Activated CD4-positive, alpha-beta memory T cell treated with anti-CD3 and anti-CD28 coated beads for 36 hours (primary cell): ENCODE measurements at places on chromosomes 11 and 22. TPM values are rescaled to one million over a fixed set of nuclear protein-coding genes. Genes with fewer than 3 reads are reported as not detected.

Gene EMID1
- not detected for total RNA-seq

Gene RBMXL2
- not detected for total RNA-seq

Gene MMP27
- total RNA-seq, result not detected

Gene DLAT
- 36.4 TPM for total RNA-seq

Gene YPEL1
- total RNA-seq, result 1.6 TPM

Gene C11orf52
- not detected for total RNA-seq

Gene MTFP1
- 54.5 TPM for total RNA-seq

Gene APOA4
- total RNA-seq, result not detected

Gene AMOTL1
- total RNA-seq, result 0.24 TPM

Gene CNTF
- total RNA-seq, result 1.6 TPM

DNA sequence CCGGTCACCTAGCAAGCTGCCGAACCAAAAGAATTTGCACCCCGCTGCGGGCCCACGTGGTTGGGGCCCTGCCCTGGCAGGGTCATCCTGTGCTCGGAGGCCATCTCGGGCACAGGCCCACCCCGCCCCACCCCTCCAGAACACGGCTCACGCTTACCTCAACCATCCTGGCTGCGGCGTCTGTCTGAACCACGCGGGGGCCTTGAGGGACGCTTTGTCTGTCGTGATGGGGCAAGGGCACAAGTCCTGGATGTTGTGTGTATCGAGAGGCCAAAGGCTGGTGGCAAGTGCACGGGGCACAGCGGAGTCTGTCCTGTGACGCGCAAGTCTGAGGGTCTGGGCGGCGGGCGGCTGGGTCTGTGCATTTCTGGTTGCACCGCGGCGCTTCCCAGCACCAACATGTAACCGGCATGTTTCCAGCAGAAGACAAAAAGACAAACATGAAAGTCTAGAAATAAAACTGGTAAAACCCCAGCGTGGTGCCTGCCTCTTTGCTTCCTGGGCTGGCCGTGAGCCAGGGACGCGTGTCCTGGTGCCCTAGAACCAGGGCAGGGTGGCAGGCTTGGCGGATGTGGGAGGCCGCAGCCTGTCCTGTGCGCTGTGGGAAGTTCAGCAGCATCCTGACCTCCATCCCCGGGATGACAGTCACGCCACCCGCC, 13.2 kb downstream of the CCND1 start:
- H3K4me3 ChIP-seq, result no peak overlapping the region
- no peaks in the 10 kb centered on the region for H3K36me3 ChIP-seq
- no peak for DNase-seq
- H3K27me3 ChIP-seq, result no peaks in the 10 kb centered on the region
- H3K4me1 ChIP-seq, result no peaks in the 10 kb centered on the region

- H3K27me3 ChIP-seq, result peaks cover 33% of the 10 kb centered on the region
- no peaks in the 10 kb centered on the region for H3K36me3 ChIP-seq
- DNase-seq, result no peak
- H3K4me1 ChIP-seq, result peaks cover 8% of the 10 kb centered on the region
- H3K4me3 ChIP-seq, result no peak overlapping the region
- H3K27ac ChIP-seq, result no peak overlapping the region
Measured at GRCh38 chr22:29031227-29032011, 30.2 kb downstream of the C22orf31 start.

- no peak overlapping the region for H3K4me3 ChIP-seq
- DNase-seq, result no peak
- peaks cover 45% of the 10 kb centered on the region for H3K4me1 ChIP-seq
- H3K27me3 ChIP-seq, result no peaks in the 10 kb centered on the region
- H3K36me3 ChIP-seq, result peaks cover 2% of the 10 kb centered on the region
Measured at GRCh38 chr11:3933165-3933628, 77.7 kb downstream of the STIM1 start.

DNA sequence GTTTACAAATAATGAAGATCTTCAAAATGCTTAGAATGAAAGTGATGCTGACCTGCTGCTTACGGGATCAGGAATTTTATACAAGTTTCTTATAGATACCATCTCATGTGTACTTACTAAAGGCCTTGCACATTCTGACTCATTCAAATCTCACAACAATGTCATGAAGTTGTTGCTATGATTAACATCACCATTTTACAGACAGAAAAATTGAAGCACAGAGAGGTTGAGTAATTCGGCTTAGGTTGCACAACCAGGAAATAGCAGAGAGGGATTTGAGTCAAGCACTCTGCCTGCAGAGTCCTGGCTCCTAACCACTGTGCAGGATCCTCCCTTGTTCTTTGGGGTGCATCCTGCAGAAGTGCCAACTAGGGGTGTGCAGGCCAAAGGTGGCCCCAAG, 471.9 kb downstream of the MIAT start:
- H3K27me3 ChIP-seq, result peaks cover 21% of the 10 kb centered on the region
- no peaks in the 10 kb centered on the region for H3K4me1 ChIP-seq
- no peak overlapping the region for H3K27ac ChIP-seq
- H3K36me3 ChIP-seq, result no peaks in the 10 kb centered on the region
- H3K4me3 ChIP-seq, result no peak overlapping the region
- DNase-seq, result no peak

DNA sequence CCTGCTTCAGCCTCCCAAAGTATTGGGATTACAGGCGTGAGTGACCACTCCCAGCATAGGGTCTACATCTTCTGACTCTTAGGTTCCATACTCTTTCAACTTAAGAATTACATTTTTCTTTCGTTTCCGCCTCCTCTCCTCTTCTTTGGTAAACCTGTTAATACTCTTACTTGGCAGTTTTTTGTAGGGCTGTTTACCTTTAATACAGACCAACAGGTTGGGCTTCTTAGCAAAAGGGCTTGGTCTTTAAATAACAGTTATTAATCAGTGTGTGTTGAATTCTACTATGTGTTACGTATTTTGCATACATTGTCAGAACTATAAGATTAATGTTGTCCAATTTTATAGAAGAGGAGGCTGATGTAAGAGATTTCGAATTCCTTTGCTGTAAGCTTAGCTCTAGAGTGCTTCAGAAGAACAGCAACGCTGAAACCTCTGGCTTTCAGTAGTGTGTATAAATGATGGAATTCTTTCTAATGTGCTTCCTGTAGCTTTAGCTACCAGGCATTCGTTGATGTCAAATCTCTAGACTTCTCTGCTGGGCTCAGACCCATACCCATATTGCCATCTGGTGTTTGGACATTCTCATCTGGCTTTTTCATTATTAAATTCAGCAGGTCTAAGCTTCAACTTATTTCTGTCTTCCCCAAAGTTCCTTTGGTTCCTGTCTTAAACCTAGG, 3.1 kb downstream of the FDX1 start:
- no peak for DNase-seq
- H3K27ac ChIP-seq, result no peak overlapping the region
- peaks cover 7% of the 10 kb centered on the region for H3K36me3 ChIP-seq

- H3K27me3 ChIP-seq, result no peaks in the 10 kb centered on the region
- H3K4me1 ChIP-seq, result peaks cover 4% of the 10 kb centered on the region
- peaks cover 19% of the 10 kb centered on the region for H3K36me3 ChIP-seq
Measured at GRCh38 chr22:40920526-40920925, 30.7 kb upstream of the RBX1 start.

GRCh38 chr11:63998558-63999348, 12.5 kb downstream of the OTUB1 start:
- no peak overlapping the region for H3K4me3 ChIP-seq
- H3K27ac ChIP-seq, result no peak overlapping the region
- peaks cover 5% of the 10 kb centered on the region for H3K4me1 ChIP-seq
- H3K36me3 ChIP-seq, result peaks cover 24% of the 10 kb centered on the region

DNA sequence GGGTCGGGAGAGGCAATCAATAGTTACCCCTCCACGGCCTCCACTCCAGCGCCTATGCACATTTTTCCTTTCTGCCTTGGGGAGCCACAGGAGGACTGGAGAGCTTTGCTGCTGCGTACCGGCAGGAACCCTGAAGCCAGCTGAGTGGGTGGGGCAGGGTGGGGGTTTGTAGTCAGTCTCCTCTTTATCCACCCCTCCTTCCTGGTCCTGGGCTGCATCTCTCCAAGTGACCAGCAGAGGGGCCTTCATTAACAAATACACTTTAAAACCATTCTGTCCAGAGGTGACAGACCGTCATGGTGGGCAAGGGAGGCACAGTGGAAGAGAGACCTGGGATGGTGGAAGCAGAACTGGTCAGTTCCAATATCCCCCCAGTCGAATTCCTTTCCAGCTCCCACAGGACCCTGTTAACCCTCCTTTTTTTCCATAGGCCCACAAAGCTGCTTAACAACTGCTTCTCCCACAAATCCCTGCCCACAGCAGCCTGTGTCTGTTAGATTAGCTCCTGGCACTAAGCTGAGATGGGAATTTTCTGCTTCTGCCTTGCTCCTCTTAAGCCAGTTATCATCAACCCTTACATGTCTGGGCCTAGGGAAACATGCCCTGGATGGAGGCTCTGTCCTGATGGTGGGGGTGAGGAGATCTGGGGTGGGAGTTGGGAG, 3.9 kb upstream of the ABCG4 start:
- H3K4me3 ChIP-seq, result no peak overlapping the region
- peak; percentile 54 for DNase-seq
- no peaks in the 10 kb centered on the region for H3K36me3 ChIP-seq
- peaks cover 24% of the 10 kb centered on the region for H3K27me3 ChIP-seq

DNA sequence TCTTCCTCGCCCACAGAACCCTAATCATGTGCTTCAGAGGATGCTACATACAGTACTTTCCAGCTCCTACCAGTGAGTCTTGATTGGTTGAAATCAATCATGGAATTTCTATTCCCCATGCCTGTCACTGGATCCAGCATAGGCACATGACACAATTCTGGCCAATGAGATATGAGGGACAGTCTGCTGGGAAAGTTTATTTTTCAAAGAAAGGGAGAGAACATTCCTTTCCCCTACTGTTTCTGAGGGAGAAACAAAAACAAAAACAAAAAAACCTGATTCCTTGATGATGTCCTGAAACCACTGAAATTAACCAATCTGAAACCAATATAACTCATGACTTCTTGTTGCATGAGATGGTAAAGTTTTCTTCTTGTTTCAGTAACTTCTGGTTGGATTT, 3.3 kb upstream of the RCN1 start:
- DNase-seq, result no peak
- peak overlapping the region; percentile 53 for H3K27ac ChIP-seq
- peaks cover 26% of the 10 kb centered on the region for H3K27me3 ChIP-seq
- no peaks in the 10 kb centered on the region for H3K36me3 ChIP-seq
- peaks cover 27% of the 10 kb centered on the region for H3K4me1 ChIP-seq
- H3K4me3 ChIP-seq, result no peak overlapping the region

- no peak for DNase-seq
- no peaks in the 10 kb centered on the region for H3K27me3 ChIP-seq
- H3K36me3 ChIP-seq, result no peaks in the 10 kb centered on the region
- H3K4me1 ChIP-seq, result no peaks in the 10 kb centered on the region
Measured at GRCh38 chr11:29389793-29390192, 627.0 kb downstream of the KCNA4 start.

- no peaks in the 10 kb centered on the region for H3K36me3 ChIP-seq
- no peaks in the 10 kb centered on the region for H3K4me1 ChIP-seq
Measured at GRCh38 chr11:106679181-106679580, 339.1 kb downstream of the GUCY1A2 start.

GRCh38 chr22:19937616-19938473, 3.7 kb upstream of the COMT start:
- DNase-seq, result no peak
- peaks cover 30% of the 10 kb centered on the region for H3K36me3 ChIP-seq
- peaks cover 17% of the 10 kb centered on the region for H3K4me1 ChIP-seq
- no peak overlapping the region for H3K4me3 ChIP-seq
- H3K27me3 ChIP-seq, result no peaks in the 10 kb centered on the region
- H3K27ac ChIP-seq, result no peak overlapping the region

DNA sequence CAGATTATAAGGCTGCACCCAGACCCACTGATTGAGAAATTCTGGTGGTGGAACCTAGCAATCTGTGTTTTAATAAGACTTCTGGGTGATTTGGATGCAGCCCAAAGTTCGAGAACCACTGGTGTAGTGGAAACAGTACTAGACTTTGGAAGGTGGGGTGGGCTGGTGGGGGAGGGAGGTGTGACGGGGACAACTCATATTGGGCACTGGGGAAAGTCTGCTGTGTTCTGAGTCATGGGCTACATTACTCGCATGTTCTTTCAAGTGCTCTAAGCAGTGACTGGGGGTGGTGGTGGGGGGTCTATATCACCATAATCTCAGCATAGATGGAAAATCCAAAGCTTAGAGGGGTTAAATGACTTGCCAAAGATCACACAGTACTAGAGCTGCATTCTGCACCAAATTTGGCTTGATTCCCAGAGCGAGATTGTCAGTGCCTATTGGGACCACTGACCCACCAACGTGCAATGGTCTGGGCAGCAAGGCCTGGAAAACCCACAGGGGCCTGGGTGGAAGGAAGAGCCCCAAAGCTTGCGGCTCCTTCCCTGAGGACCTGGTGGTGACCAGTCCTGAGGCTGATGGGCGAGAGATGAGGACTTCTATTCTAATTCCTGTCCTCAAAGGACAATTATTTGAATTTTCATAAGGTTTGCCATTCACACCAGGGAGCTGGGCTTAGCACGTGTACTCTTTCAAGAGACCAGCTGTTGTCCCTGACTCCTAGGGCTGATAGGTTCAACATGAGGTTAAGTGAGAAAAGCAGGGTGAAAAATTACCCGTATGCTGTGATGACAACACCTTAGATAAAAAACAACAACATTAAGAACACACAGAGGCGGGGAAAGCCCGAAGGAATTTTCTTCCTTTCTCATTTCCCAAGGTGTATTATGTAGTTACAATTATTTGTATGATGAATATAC, 77.5 kb upstream of the NARS2 start:
- H3K27ac ChIP-seq, result no peak overlapping the region
- DNase-seq, result peak; percentile 78
- H3K4me1 ChIP-seq, result peaks cover 31% of the 10 kb centered on the region
- peaks cover 6% of the 10 kb centered on the region for H3K27me3 ChIP-seq
- H3K36me3 ChIP-seq, result no peaks in the 10 kb centered on the region

- H3K4me3 ChIP-seq, result peak overlapping the region; percentile 95
- peak; percentile 57 for DNase-seq
- H3K4me1 ChIP-seq, result peaks cover 31% of the 10 kb centered on the region
- peaks cover 8% of the 10 kb centered on the region for H3K36me3 ChIP-seq
Measured at GRCh38 chr11:107859459-107860239, 1.1 kb upstream of the SLC35F2 start.

DNA sequence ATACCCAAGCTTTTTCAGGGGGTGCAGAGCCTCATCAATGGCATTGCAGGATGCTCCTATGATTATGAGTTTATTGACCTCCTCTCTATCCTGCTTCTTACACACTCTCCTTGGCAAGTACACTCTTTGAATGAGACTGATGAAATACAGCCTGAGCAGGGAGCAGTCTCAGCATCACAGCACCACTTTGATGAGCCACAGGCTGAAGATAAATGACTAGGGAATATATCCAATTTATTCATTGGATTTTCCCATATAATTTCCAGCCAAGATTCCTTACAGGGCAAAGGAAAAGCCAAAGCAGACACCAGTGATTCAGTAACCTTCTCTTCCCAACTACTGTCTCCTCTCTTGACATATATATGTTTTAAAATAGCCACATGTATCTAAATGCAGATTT, 79.2 kb downstream of the CASP12 start:
- H3K27me3 ChIP-seq, result no peaks in the 10 kb centered on the region
- H3K4me1 ChIP-seq, result peaks cover 4% of the 10 kb centered on the region
- no peak for DNase-seq
- H3K4me3 ChIP-seq, result no peak overlapping the region

DNA sequence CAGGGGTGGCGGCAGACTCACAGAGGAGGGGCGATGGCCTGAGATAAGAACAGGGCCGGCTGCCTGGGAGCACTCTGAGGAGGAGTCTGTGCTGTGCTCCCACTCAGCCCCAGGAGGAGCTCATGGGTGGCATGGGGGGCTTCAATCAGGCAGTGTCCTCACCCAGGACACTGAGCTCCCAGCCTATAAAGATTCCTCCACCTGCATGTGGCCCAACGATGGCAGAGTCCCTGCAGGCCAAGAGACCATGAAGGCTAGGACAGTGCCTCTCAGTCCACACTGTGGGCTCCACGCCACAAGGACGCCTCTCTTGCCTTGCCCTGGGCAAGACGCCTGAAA, 1.9 kb downstream of the CST6 start:
- no peaks in the 10 kb centered on the region for H3K36me3 ChIP-seq
- DNase-seq, result no peak
- peaks cover 9% of the 10 kb centered on the region for H3K4me1 ChIP-seq
- no peak overlapping the region for H3K4me3 ChIP-seq
